Osteoblast (primary cell): ENCODE measurements at places on chromosomes 3 and 15. TPM values are rescaled to one million over a fixed set of nuclear protein-coding genes. Genes with fewer than 3 reads are reported as not detected.
A peak's percentile ranks its signal among the peaks of the same experiment; 100 is the strongest.

The OR5K2 gene
- not detected in 2 replicates for total RNA-seq

The MKRN3 gene
- 0.36 and 0.59 TPM in 2 replicates for total RNA-seq

DNA sequence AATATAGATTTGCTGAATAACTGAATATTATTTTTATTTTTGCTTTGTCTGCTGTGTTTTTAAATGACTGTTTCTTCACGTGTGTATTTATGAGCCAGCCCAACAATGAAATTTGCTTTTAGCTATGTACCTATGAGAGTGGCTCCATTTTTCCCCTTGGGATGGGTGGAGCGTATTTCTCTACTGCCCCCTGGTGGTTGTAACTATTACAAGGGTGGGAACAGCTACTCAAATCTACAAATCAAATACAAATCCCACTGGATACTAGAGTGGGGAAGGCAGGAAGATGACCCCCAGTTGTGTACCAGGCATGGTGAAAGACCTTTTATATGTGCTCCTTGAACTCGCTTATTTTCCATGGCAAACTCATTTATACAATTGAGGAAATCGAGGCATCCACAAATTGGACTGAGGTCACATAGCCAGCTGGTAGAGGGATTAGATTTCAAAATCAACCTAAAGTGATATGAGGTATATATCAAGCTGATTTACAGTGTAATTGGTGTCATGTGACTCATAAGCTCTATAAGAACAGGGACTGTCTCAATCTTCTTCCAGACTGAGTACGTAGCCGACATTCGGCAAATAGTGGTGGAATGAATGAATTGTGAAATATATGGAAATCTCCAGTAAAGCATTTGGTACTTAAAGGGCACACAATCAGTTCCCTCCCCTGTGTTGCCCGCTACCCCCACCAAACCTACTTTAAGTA, 69.5 kb upstream of the VEPH1 start:
- DNase-seq = peak; percentile 80

The SPTBN5 gene
- total RNA-seq = under 0.01 and 0.36 TPM in 2 replicates

- DNase-seq = no peak
Measured at GRCh38 chr15:83775738-83776137, 121.8 kb downstream of the ADAMTSL3 start.

- DNase-seq = no peak
Measured at GRCh38 chr3:178967177-178967532, 104.5 kb downstream of the ZMAT3 start.
